T-helper 22 cell (primary cell): ENCODE measurements at places on chromosomes 2 and 18.

GRCh38 chr2:241561832-241562231 is 3.3 kb downstream of the BOK start:
- no peak for DNase-seq

DNA sequence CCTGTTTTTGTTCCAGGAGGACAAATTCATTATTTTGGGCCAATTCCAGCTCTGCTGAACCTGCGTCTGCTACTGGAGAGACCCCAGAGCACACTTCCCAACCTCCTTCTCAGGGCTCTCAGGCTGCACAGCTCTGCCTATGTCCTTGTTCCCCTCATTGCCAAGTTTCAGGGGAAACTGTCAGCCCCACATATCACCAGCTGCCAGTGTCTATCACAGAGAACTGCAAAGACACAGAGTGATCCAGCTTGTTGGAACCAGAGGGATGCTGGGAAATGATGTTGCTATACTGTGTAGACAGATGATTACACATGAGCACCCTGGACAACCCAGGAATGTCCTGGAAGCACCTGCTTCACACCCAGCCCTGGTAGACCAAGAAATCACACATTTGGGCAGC is 67.4 kb upstream of the TMEM247 start:
- no peak for DNase-seq

DNA sequence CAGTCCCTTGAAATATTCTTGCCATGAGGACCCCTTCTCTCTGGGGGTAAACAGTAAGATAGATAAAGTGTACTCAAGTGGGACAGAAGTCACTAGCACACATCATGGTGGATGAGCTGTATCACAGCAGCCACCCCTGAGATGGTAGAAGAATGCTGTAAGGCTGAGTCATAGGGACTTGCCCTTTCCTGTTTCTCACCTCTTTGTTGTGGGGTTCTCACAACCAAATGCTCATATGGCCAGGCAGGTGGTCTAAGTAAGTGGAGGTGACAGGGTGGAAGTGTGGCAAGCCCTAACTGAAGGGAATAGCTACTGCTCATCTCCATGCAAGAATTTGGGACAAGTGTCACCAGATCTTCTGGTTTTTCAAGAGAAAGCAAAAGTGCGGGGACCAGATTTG is 202.7 kb upstream of the SLC14A2 start:
- no peak for DNase-seq

- no peak for DNase-seq
Measured at GRCh38 chr2:1696472-1696871, 47.8 kb downstream of the PXDN start.

GRCh38 chr2:235088496-235088921 is 136.7 kb downstream of the SH3BP4 start:
- DNase-seq: no peak

GRCh38 chr2:159879051-159879604 is 81.1 kb upstream of the CD302 start:
- DNase-seq: no peak

- no peak for DNase-seq
Measured at GRCh38 chr2:85951351-85952067, 62.7 kb upstream of the ST3GAL5 start.

GRCh38 chr2:27162151-27163121 is 13.6 kb downstream of the TCF23 start:
- no peak for DNase-seq

- no peak for DNase-seq
Measured at GRCh38 chr18:46294751-46295150, 190.6 kb downstream of the HAUS1 start.

- DNase-seq: no peak
Measured at GRCh38 chr2:181106789-181107627, 126.6 kb downstream of the UBE2E3 start.
